GM10248 (cell line): ENCODE measurements at places on chromosomes 7 and 10.

DNA sequence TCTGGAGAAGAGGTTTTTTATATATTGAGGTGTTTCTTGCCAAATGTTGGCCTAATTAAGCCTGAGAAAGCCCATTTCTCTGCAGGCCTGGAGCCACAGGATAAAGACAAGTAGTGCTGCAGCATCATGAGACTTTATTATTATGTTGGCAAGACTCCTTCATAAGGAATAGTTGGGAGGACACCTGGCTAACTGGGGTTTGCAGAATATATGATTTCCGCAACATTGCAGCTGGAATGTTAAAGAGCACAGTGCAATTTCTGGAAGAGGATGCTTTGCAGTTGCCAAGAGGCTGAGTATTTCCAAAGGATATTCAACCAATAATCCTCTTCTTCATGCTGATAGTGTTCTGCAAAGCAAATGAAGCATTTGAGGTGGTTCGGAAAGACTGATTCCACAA, 1512.8 kb upstream of the LRRTM3 start:
- DNase-seq = no peak

GRCh38 chr7:3271298-3271697, 29.8 kb upstream of the SDK1 start:
- DNase-seq = no peak

DNA sequence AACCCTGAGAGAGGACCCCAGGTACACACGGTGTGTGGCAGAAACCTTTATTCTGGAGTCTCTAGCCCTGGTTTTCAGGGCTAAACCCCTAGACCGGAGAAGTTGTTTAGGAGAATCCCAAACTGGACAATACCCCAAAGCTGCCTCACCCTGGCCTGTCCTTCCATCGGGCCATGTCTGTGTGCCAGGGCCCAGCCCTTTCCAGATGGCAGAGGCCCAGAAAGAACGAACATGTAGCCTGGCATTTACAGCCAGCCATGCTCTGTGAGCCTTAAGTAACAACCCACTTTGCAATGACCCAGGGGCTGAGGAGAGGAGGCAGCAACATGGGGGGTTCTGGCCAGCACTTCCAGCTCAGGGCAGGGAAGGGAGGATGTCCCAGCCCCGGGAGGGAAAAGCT, 142.1 kb downstream of the NEURL1 start:
- no peak for DNase-seq

- no peak for DNase-seq
Measured at GRCh38 chr10:100043796-100044195, 34.0 kb upstream of the DNMBP start.

DNA sequence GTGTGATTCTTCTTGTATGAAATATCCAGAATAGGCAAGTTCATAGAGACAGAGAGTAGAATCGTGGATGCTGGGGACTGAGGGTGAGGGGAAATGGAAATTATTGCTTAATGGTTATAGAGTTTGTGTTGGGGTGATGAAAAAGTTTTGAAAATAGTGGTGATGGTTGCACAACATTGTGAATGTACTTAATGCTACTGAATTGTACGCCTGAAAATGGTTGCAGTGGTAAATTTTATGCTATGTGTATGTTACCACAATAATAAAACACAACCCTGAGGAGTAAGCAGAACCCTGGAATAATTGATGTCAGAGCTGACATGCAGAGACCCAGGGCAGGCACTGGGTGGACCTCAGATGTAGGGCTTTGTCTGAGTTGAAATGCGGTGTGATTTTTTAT, 57.6 kb downstream of the TACR2 start:
- no peak for DNase-seq

DNA sequence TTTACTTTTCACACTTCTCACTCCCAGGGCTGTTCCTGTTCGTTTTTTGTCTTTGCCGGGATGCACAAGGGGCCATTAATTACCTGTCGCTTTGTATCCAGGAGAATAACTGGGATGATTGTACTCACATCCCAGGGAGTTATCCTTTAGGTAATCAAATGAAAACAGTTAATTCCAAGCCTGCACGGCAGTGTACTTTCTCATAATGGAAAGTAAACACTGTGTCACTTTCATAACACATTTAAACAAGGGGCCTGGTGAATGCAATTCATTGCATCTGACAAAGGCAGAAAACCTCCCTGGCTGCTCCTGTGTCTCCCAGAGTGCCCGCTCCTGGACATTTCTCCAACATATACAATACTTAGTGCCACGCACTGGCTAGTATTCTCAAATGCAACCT, 138.7 kb upstream of the CELF2 start:
- no peak for DNase-seq

DNA sequence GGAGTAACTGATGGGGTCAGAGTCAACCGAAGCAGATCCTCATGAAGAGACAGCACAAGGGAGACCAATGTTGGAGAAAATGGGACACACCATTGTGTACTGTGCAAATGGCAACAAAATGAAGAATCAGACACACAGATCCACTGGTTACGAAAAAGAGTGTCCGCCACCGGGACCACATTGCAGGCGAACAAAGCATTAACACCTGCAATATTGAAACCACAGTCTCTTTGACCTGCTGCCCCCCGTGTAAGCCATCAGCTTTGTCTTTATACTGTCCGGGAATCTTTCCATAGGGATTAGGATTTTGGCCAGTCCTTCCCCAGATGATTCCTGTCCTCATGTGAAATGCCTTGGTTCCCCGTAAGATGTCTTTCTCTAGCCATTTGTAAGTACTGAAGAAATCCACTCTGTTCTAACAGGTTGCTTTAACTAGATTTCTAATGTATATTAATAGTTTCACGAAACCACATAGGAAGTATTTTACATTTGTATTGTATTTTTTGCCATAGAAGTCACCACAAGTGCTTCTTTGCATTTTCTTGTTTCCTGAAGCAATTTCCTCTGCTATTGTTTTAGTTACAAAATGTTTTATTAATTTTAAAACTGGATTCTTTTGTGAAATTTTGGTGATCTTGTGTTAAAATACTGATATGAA, 140.8 kb upstream of the NFE2L3 start:
- peak; percentile 25 for DNase-seq

GRCh38 chr7:122092964-122093797, 50.9 kb downstream of the AASS start:
- peak; percentile 39 for DNase-seq

GRCh38 chr7:22549051-22549450, 49.1 kb upstream of the STEAP1B start:
- no peak for DNase-seq

- no peak for DNase-seq
Measured at GRCh38 chr10:97743169-97743943, 6.4 kb downstream of the ZFYVE27 start.

GRCh38 chr7:43018446-43018845, 86.3 kb downstream of the MRPL32 start:
- no peak for DNase-seq
